ENCODE measurements at places on chromosomes 7 and 10.

- no peak for DNase-seq
These were observed 53.9 kb downstream of the WIPF3 start for GRCh38 chr7:29860186-29860585.

- no peak for DNase-seq
These were observed 5.4 kb downstream of the SUV39H2 start for GRCh38 chr10:14884082-14884481.

GRCh38 chr10:129771991-129772431 is 192.1 kb downstream of the EBF3 start:
- DNase-seq: no peak

GRCh38 chr10:3806603-3807002 is 21.6 kb upstream of the KLF6 start:
- no peak for DNase-seq

DNA sequence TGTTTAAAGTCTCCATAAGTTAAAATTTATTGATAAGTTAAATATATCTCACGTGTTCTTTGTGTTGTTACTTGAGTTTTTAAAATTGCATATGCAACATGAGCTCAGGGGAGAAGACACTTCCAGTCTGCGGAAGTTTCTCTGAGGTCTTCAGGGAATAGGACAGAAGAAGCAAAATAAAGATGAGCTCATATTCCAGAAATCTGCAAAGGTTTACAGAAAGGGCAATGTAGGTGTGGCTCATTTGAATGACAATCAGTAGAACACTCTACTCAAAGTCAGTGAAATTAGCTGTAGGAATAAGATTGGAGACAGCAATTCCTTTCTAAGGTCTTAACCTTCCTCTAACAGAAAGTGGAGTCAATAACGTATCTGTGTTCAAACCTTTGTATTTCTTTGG is 53.7 kb downstream of the CACNA2D1 start:
- no peak for DNase-seq

GRCh38 chr10:100637785-100638184 is 102.0 kb downstream of the HIF1AN start:
- no peak for DNase-seq

DNA sequence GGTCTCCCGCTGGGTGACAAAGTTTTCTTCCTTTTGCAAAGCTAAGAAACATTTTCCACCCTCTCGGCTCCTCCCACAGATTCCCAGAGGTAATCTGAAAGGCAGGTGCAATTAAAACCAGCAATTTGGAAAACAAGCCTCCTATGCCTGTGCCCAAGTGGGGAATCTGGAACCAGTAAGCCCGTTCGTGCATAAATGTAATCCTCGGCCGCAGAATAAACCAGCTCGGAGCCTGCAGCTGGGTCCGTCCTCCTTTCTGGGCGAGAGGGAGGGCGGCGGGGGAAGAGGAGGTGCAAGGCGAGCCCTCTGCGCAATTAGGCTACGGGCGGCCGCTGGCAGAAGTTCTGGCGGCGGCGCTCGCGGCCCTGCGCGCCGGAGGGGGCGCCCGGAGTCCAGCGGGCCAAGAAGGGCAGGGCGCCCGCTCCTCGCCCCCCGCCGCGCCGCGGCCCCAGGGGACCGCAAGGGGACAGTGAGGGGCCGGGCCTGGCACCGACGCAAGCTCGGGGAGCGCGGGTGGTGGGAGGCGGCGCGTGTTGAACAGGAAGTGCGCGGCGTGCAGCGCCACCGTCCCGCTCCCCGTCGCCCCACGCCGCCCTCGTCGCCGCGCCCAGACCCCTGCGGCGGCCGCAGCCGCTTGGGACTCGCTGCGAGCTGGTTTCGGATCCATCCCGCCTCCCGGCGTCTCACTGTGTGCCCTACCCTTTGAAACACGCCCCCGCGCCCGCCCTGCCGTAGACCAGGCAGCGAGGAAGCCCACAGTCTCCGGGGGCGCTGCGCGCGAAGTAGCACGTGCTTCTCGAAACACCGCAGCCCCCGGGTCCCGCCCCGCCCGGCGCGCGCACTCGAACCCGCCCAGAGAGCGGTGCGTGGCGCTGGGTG is at the start of gene PRKAG2:
Gene PRKAG2 (minus strand): TSS at position 217 of the 879 bp plus-strand sequence. CDS start 495 bp downstream, outside the sequence.
- no peak for DNase-seq
